NCI-H1694 (cell line): ENCODE measurements at places on chromosomes 6 and 20.

- DNase-seq: no peak
These were observed 302.9 kb downstream of the CDKAL1 start for GRCh38 chr6:20837189-20837588.

- DNase-seq: no peak
These were observed 124.3 kb upstream of the MLIP start for GRCh38 chr6:53986721-53987521.

DNA sequence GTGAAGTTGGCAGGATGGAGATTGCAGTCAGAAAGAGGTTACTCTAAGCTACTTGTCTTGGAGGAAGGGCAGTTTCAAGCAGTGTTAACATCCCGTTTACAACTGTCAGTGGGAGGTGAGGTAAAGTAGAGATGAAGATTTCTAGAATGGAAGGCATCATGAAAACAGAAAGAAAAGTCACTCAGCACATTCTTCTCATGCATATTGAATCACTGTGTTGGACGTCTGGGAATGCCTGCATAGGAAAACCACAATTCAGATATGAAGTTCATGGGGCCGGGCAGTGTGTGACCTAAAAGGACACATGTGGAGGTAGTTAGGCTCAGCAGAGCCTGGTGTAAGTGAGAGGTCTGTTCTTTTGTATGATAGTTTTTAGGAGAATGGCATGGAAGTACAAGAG, 73.5 kb upstream of the LAMP5 start:
- no peak for DNase-seq

GRCh38 chr6:14738933-14739332, 506.9 kb upstream of the JARID2 start:
- DNase-seq: no peak

DNA sequence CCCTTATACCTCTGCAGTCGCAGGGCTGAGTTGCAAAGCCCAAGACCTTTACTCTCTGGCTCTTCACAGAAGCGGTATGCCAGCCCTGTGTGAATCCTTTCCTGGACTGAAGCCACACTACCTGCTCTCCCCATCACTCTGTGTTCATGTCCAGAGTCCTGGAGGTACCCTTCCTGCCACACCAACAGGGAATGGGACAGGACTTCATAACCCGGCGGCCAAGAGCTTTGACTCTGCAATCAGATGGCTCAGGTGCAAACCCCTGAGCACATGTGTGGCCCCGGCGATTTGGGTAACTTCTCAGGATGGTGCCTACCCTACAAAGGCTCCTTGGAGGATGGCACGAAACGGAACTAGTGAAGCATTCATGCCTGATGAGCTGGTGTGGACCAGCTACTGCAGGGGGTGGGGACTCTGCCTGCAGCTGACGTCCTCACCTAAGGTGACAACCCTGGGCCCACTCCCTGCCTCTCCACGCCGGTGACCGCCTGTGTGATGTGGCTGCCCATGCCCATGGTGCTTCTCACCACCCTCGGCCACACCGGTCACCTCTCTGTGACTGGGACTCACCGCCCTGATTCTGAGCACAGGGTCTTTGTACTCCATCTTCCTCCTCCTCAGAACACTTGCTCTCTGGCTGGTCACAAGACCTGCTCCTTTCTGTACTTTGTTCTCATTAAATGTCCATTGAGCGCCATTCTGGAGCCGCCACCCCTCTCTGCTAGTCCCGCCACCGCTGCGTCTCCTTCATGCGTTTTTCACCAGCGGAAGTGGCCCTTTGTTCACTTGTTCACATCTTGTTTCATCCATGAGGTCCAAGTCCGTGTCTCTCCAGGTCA, 116.7 kb downstream of the SULF2 start:
- DNase-seq: no peak

DNA sequence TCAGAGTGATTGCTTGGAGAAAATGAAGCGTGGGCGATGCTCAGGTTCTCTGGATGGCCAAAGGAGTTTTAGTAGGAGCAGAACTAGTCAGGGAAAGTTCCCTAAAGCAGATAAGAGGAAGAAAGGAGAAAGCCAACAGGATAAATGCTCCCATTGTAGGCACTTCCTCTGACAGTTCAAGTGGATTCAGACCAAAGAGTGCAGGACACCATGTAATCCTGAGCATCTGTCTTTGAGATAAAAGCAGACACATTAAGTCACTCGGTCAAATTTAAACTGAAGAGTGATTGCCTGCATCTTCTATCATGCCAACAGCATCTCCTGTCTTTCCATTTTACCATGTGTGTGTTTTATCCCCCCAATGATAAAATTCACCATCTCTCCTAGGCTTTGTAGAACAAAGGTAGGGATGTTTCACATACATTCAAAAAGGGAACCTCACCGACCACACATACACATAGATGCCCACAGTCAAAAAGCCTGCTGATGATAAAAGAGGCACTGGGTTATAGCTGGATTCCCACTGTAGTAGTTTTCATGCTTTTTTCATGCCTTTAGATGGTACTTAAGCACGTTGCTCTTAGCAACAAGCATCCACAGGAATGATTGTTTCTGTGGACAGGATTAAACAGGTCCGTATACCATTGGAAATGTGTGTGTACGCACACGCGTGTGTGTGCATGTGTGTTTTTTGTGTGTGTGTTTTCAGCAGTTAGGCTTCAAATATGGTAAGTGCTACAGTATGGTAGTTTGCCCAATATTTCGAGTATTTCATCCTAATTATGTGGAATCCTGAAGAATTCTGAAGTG, 7.0 kb downstream of the GRIK2 start:
- no peak for DNase-seq

- no peak for DNase-seq
These were observed 35.0 kb downstream of the TSPYL4 start for GRCh38 chr6:116218866-116219265.

DNA sequence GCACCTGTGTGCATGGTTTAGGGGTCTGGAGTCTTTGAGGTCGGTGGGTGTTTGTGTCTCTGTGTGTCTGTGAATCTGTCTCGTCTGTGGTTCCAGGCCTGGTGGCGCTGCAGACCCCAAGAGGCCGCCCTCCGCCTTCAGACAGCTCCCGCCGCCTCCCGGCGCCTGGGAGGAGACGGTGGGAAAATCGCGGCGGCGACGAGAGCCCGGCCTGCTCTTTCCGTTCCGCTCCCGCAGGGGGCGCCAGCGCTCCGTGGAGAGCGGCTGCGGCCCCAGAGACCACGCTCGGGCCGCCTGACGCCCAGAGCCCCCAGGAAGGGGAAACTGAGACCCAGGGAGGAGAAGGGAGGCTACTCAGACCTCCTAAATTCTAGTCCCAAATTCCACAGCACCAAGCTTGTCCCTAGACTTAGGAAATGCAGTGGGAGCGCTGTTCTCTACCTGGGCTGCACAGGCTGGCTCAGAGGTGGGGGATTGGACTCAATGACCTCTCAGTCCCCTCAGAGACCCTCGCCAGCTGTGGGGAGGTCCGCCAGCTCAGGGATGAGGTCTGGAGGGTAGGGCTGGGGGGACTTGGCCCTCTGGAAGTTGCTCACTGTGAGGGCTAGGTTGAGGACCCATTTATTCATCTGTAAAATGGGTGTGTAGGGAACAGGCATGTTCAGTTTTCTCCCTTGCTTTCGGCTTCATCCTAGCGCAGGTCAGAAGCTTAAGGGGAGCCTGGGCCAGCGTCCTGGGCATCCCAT, 36.9 kb upstream of the BLCAP start:
- DNase-seq: peak; percentile 44

DNA sequence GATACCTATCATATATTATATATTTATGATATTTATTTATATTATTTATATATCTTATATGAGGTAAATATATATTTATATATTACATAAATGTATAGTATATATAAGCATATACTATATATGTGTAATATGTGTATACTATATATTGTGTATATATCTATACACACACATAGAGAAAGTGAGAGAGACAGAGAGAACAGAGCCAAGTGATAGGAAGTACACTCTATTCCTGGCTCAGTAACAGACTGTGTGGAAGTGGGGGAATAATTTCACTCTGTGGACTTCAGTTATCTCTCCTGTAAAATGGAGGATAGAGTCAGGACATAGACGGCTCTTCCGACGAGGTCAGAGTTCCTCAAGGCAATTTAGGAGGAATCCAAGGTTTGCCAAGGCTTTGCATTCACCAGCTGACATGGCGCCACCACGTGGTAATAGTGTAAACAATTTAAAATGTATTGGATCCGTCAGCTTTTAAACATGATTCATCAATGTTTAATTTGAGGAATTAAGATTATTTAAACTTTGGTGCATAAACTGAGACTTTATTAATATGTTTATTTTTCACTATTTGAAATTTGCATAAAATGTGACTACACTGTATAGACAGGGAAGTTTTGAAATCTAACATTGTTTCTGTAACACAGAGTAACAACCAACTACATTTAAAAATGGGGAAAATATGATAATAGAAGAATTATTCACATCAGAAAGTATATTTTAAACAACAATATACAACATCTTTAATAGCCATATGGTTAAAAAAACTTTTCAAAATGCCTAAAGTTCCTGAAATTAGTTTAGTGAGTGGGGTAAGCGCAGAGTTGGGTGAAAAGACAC, 75.4 kb upstream of the TMEM244 start:
- DNase-seq: no peak

GRCh38 chr6:135566311-135567068, 69.0 kb upstream of the AHI1 start:
- no peak for DNase-seq

- DNase-seq: no peak
These were observed 8.5 kb downstream of the CD164 start for GRCh38 chr6:109373762-109374161.

GRCh38 chr6:46263707-46264086, 92.9 kb upstream of the ENPP5 start:
- no peak for DNase-seq

DNA sequence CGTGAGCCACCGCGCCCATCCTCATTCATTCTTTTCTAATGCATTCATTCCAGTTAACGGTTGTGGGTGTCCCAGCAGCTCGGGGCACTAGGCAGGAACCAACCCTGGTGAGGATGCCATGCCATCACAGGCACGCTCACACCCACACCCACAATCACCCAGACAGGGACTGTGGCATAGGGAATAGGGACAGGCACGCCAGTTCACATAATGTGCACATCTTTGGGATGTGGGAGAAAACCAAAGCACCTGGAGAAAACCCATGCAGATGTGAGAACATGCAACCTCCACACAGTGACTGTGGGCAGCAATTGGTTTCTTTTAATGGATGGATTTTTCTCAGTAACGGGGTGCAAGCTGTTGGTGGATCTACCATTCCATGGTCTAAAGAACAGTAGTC, 64.3 kb downstream of the IRF4 start:
- no peak for DNase-seq

DNA sequence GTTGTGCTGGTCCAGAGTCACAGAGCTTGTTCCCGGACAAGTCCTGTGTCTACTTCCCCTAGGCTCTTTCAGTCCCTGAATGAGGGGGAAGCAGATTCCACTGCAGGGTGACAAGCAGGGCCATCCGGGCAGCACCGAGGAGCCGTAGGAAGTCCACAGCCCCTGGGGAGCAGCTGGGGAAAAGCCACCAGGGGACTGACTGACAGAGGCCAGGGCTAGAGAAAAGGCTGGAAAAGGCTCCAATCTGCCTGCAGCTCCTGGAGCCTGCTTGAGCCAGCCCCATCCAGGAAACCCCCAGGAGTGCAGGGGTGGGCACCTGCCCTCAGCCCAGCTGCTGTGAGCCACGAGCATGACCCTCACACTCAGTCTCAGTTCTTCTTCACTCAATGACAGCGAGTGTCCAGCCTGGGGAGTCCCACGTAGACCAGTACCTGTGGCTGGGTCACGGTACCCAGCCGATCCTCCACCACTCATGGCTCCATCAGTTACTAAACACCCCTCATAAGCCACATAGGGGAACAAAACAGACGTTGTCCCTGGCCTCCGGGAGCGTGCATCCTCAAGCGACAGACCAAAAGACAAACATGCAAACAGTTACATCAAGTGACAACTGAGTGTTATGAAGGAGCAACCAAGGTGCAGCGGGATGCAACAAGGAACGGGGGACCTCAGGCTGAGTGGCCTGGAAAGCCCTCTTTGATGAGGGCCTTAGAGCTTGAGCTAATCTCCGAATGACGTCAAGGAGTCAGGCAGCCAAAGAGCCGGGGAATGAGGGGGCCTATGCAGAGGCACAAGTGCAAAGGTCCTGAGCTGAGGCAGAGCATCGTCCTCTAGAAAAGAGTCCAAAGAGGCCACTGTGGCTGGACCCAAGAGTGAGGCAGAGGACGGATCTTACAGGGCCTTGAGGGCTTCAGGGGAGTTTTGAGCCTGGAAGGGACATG, 24.8 kb upstream of the VSTM2L start:
- no peak for DNase-seq

GRCh38 chr6:152502421-152503188, 134.6 kb downstream of the SYNE1 start:
- DNase-seq: no peak

DNA sequence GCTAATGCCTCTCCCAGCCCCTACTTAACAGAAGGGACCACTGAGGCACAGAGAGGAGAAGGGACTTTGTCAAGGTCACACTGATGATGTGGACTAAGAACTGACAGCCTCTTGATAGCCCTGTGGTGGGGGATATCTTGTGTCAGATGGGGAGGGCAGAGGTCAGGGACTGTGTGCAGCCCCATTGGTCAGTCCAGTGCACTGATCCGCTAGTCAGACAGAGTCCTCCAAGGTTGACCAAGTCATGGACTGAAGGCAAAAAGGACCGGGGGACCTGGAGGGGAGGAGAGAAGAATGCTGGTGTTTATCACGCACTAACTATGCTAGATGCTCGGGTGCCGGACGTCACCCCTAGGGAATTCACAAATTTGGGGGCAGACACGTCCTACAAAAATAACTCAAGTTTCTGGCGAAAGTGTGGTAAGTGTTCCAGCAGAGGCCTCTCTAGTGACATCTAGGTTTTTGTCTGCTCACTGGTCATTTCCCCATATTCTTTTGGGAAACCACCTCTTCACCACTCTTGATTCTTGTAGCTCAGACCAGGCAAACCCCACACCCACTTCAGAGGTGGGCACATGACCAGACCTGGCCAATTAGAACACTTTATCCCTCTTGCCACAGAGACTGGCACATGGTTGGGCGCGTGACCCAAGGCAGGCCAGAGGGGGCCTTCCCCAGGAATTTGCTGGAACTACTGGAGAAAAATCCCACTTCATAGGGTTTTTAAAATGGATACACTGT, 21.0 kb downstream of the TCF15 start:
- DNase-seq: no peak

- DNase-seq: peak; percentile 40
These were observed 9.2 kb downstream of the TP53INP2 start for GRCh38 chr20:34713194-34713943.

GRCh38 chr6:88725111-88725975, 238.1 kb downstream of the RNGTT start:
- DNase-seq: no peak

DNA sequence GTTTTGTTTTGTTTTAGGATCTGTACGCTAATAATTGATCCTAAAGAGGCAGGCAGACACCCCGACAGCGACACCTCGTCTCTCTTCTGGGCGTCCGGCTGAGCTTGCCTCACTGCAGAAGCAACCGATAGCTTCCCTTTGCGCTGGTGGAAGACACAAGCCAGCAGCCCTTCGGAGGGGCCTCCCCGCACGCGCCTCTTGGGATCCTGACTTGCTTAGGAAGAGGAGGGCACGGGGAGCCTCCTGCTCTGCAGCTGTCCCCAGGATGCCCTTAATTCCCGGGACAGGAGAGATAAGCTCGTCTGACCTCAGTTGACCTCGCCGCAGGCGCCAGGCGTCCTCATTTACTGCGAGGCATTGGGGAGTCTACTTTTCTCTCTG, 94.0 kb downstream of the CD83 start:
- no peak for DNase-seq

GRCh38 chr6:15453186-15453585, 207.3 kb downstream of the JARID2 start:
- no peak for DNase-seq

GRCh38 chr6:37698264-37699137, 818 bp upstream of the MDGA1 start:
- no peak for DNase-seq
